ENCODE measurements at places on chromosomes 7 and 10.

DNA sequence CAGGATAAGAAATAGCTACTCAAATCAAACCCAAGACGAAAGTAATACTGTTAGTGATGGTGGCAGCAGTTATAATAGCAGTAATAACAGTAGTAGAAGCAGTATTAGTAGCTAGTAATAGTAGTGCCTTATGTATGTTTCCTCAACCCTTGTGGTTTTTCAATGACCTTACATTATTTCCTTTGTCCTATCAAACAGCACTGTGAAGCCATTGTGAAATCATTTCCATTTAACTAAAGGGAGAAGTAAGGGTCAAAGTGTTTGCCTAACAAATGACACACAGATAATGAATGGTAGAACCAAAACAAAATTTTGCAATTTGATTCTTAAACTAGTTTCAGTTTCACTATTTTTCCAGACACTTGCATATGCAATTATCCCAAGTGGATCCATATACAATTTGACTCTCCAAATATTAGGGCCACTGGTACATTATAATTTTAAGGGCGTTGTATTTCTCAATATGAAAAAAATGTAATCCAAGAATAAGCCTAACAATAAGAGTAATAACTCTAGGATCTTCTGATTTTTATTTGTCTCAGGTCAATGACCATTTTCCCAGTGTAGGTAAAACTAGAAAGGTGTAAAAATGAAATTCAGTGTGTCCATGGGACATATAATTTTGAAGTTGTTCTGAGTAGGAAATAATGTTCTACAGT lies 33.7 kb upstream of the TMEM26 start:
- DNase-seq, result no peak

DNA sequence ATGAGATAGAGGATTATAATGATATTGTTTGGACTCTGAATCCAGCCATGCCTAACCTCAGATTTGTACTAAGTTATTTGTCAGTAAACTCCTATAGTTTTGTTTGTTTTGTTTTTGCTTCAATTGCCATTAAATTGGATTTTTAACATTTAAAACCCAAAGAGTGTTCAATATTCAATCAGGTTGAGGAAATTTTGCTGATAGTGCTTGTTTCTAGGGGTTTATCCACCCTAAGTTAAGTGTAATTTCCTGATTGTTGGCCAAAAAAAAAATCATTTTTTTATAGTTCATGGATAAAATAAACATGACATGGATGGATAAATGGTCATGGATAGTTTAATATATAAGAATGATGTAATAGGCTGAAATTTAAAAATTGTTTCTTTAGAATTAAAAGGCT lies 11.4 kb upstream of the BET1 start:
- no peak for DNase-seq

- no peak for DNase-seq
These were observed 117.7 kb downstream of the ELFN1 start for GRCh38 chr7:1787681-1788235.

- no peak for DNase-seq
These were observed 17.7 kb upstream of the WIPI2 start for GRCh38 chr7:5172196-5172775.

DNA sequence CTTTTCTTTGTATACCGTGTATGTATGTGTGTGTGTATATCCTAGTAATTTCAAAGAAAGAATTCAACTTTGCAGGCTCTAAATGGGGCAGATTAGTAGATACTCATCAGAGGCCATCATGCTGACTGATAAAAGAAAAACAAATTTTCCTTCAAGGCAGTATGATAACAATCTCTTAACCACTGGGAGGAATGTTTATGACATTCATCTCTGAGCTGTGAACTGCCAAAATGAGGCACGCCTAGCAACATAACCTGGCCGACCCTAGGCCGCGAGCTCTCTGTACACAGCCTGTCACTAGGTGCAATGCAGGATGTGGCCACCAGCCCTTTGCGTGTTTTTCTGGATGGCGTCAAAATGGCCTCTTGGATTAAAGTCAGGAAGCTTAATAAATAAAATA lies 343.7 kb upstream of the GALNT17 start:
- no peak for DNase-seq

DNA sequence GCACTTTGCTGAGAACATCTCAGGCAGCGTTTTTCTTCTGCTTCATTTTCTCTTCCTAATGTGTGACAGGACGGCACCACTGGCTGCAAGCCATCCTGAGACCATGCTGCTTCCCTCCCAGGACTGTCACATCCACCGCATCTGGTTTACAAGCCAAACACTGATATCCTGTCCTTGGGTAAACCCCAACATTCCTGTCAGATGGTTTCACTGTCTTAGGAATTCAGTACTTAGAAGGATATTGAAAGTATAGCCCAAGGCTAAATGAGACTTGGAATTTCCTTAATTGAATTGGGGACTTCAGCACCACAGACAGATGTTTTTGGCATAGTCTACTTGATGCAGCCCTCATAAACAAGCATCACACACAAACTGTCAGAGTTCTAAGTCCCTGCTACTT lies 74.2 kb upstream of the PLXNA4 start:
- peak; percentile 41 for DNase-seq

GRCh38 chr7:139953229-139953628 lies 109.5 kb downstream of the PARP12 start:
- no peak for DNase-seq

GRCh38 chr7:108063520-108063933 lies 60.6 kb upstream of the LAMB1 start:
- DNase-seq, result no peak

Measured in PC-9 (cell line).